ENCODE measurements at places on chromosomes 1 and 21.

- DNase-seq: no peak
These were observed 25.8 kb upstream of the PPT1 start for GRCh38 chr1:40122855-40123254.

GRCh38 chr1:52542085-52542688 is 10.7 kb downstream of the TUT4 start:
- DNase-seq: no peak

DNA sequence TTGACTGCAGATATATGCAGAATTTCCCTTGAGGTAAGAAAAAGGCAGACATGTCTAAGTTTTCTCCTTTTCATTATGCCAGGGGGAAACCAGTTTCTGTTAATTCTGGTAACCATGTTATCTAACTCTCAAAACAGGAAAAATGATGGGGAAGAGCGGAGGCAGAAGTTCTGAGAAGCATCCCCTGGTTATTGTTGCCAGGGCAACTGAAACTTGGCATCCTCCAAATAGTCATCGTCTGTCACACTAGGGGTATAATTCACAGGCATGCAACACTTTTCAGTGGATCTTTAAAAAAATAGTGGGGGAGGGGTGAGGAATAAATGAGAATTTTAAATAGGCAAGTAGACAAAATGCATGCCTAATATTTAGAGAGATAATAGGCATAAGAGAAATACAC is 715.3 kb upstream of the CXADR start:
- DNase-seq: peak; percentile 36

DNA sequence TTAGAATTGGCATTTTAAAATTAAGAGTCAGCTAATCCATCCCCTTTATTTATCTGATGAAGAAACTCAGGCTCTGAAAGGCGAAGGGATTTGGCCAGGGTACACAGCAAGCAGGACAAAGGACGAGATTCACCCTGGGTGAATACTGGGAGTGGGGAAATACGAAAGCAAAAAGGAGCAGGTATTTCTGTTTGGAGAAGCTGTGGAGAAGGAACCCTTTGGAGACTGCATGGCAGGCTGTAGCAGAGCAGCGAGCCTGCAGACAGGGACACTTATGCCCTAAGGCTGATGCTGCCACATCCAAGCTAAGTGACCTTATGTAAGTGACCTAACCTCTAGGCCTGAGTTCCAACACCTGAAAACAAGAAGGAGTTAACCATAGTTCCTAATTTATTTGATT is 207.2 kb upstream of the C1orf87 start:
- no peak for DNase-seq

- no peak for DNase-seq
These were observed 18.9 kb downstream of the METTL13 start for GRCh38 chr1:171800342-171800741.

DNA sequence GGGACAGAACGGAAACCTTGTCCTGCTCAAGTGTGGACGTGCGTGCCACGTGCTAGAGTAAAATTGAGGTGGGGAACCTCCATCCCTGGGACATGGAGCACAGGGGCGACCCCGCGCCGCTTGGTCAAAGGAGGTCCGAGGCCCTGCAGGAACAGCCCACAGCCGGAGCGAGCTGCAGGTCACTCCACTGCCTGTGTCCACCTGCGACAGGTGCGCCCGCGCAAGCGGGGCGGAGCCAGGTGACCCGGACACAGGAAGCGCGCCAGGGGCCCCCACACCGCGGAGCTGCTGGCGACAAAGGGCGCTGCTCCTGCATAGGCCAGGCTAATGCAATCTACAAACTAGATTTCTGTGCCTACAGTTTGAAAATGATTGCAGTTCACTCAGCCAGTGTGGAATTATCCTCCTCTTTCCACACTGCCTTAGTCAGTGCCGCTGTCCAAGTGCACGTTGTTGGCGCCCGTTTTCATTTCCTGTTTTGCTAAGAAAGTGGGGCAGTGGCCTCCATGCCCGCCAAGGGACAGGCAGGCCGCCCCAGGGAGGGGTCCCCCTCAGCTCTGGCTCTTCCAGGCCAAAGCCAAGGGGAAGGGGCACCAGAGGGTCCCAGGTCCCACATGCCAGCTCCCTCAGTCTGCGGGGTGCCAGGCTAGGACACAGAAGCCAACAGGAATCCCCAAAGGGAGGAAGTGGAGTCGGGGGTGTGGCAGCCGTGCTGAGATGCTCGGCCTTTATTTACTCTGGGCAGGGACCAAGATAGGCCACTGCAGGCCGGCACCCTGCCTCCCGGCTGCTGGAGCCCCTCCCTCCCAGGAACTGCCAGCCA is 4.3 kb upstream of the NADK start:
- DNase-seq: peak; percentile 64

GRCh38 chr1:211800925-211801607 is 29.5 kb downstream of the LPGAT1 start:
- DNase-seq: no peak

- DNase-seq: no peak
These were observed 1150.9 kb downstream of the MRPL39 start for GRCh38 chr21:24456358-24456757.

DNA sequence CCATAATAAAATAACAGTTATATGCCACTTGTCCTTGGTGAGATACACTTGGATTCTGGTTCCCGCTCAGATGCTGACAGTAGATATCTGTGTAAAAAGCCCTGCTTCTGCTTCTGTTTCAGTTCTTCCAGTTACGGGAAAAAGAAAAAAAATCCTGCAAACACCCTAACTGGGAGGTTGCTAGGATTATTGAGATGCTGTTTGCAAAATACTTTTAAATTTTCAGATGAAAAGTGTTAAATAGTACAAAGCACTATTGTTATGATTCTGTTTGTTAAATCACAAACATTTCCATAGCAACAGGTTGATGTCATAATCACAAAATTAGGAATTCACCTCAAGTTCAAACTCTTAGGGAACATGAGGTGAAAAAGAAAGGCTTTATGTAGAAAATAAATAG is 232.3 kb downstream of the HMCN1 start:
- DNase-seq: no peak

DNA sequence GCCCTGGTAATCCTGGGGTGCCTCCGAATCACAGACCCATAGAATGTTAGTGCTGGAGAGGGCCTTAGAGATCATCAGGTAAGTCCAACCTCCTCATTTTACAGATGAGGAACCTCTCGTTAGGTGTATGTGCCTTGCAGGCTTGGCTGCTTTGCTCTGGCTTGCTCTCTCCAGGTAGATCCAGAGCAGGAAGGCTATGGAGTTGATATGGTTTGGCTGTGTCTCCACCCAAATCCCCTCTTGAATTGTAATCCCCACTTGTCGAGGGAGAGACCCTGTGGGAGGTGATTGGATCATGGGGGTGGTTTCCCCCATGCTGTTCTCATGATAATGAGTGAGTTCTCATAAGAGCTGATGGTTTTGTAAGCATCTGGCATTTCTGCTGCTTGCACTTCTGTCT is 186.0 kb upstream of the PLXNA2 start:
- DNase-seq: no peak

DNA sequence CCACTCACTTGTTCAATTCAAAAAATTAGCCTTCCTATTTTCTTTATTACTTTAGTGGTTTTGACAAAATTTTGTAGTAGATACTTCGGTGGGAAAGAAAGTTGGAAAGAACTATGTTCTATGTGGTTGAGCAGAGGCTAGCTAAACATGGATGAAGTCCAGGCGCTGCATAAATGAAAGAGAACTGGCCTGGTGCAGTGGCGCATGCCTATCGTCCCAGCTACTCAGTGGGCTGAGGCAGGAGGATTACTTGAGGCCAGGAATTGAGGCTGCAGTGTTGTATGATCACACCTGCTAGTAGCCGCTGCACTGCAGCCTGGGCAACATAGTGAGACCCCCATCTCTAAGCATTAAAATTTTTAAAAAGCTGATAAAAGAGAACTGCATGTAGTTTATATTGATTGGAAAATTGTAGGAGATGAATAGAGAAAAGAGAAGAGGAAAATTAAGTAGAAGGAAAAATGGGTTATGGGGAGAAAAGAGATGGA is 21.0 kb downstream of the IFNAR1 start:
- no peak for DNase-seq

DNA sequence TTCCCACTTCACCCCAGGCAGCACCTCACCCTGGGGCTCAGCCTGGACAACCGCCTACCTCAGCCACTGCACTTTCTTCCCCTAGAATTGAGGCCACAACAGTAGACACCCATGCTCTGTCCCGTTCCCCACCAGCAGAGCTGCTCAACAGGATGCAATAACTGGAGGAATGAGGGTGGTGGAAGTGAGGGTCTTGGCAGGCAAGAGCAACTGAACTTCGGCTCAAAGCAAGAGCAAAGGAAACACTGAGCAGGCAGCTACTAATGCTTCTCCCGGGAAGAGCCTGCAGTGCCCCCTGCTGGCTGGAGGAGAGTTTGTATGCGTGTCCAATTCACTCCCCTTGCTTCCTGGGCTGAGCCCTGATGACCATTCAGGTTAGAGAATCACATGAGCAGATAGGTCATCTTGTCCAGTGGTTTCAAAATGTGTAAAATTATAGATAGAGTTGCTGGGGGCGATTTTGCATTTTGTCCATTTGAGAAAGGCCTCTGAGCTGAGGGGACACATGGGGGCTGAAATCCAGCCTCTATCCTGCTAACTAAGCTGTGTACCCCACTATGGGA is 13.9 kb downstream of the NT5C1A start:
- DNase-seq: peak; percentile 59

GRCh38 chr1:44973645-44974044 is 12.8 kb downstream of the EIF2B3 start:
- no peak for DNase-seq

GRCh38 chr1:182595641-182596240 is 6.7 kb upstream of the RNASEL start:
- DNase-seq: peak; percentile 87

DNA sequence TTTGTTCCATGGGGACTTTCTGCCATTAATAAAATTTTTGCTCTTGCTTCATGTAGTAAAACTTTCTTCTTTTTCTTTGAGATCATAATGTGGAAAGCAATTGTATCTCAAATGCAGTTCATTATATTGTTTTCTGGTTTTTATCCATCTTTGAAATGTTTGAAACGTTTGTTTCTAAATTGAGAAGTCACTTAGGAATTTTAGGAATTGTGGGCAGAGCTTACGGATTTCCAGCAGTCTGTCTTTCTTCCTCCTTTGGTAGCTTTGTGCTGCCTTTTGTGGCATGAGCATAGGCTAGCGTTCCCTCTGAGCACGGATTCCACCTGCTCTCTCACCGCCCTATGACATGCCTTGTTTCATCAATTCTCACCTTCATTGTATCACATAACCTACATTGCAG is 2.9 kb upstream of the ST6GALNAC5 start:
- DNase-seq: no peak

DNA sequence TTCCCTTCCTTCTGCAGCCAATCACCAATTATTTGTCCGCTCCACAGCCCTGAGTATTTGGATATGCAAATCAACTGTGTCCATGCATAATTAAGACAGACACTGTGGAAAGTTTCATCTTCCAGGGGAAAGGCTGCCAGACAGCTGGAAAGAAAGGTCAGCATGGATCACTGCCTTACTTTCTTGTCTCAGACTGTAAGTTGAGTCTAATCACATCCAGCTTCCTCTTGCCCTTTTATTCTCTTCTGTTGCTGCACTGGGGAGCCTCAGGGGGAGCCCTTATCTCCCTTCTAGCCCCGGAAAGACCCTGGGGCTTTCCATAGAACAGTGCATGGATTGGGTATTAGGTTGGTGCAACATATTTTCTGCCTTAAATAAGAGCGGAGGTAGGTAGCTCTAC is 182.9 kb downstream of the OMA1 start:
- no peak for DNase-seq

- DNase-seq: no peak
These were observed 110.8 kb downstream of the ZZZ3 start for GRCh38 chr1:77571642-77572041.

DNA sequence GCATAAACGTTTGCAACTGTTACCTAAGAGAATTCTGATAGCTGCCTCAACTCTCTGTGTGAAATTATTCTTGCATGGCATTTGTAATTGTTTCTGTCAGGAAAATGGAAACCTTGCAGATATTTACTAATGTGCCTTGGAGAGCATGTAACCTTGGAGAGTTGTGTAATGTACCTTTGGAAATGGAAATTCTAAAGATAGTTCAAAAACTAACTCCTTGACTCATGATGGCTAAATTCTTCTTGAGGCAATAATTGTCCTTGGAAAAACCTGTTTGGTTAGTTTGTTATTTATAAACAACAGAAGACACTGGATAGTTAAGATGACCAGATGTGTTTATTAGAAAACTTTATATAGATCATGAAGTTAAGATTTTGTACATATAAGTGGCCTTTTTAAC is 1033.8 kb downstream of the PLA2G4A start:
- DNase-seq: no peak

GRCh38 chr1:43495204-43495603 is 35.5 kb upstream of the PTPRF start:
- no peak for DNase-seq

GRCh38 chr1:226949401-226949800 is 9.3 kb downstream of the COQ8A start:
- no peak for DNase-seq

DNA sequence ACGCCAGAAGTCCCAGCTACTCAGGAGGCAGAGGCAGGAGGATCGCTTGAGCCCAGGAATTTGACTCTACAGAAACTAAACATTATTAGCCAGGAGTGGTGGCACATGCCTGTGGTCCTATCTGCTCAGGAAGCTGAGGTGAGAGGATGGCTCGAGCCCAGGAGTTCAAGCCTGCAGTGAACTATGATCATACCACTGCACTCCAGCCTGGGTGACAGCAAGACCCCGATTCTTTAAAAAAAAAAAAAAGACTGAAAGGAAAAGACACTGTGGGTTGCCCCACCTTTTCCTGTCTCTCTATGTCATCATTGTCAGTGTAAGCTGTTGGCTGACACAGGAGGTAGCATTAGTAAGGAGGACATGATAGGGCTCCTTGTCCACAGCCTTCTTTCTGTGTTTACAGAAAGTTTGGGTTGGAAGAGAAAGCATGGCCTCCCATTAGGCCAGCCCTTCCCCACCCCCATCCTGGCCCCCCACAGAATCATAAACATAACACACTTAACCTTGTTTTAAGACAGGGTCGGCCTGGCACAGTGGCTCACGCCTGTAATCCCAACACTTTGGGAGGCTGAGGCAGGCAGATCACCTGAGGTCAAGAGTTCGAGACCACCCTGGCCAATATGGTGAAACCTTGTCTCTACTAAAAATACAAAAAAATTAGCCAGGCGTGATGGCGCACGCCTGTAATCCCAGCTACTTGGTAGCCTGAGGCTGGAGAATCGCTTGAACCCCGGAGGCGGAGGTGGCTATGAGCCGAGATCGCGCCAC is 20.6 kb upstream of the RCAN3 start:
- no peak for DNase-seq

DNA sequence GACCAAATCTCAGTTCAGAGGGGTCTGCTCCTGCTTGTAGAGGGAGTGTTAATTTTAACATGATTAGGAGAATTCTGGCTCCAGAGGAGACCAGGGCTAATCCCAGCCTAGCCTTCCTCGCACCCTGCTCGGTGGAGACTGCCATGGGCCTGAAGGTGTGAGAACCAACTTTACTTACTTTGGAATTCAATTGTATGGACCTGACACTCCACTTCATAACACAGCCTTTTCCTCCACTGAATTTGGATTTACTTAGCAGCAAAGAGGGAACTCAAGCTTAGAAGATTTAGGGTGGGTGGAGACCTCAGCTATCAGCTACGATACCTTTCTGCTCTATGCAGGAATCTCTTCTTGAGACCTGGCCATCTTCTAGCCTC is 11.5 kb downstream of the PLXNA2 start:
- DNase-seq: no peak

- no peak for DNase-seq
These were observed 43.6 kb downstream of the EPHB2 start for GRCh38 chr1:22754106-22754768.

- DNase-seq: no peak
These were observed 718.3 kb upstream of the PTBP2 start for GRCh38 chr1:96002969-96003964.

Measured in NCI-H1417 (cell line).